Brain (organoid and tissue), 16 donors: ENCODE measurements at places on chromosomes 13 and 19.

GRCh38 chr13:26488236-26489003, 69.1 kb upstream of the WASF3 start:
- no peak for DNase-seq

DNA sequence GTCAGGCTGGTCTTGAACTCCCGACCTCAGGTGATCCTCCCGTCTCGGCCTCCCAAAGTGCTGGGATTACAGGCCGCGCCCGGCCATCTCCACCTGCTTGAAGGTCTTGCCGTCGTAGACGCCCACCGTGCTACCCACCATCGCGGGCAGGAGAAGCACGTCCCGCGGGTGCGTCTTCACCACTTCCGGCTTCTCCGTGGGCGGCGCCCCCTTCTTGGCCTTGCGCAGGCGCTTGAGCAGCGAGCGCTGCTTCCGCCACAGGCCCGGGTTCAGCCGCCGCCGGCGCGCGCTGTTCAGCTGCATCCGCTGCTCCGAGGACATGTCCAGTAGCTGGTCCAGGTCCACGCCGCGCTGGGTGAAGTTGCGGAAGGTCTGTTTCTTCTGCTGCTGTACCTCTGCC, 21.6 kb downstream of the EFNA2 start:
- DNase-seq: no peak

- DNase-seq: no peak
These were observed 12.2 kb downstream of the ZSCAN22 start for GRCh38 chr19:58338825-58339558.

GRCh38 chr19:43562698-43563241, 12.6 kb downstream of the XRCC1 start:
- DNase-seq: no peak

DNA sequence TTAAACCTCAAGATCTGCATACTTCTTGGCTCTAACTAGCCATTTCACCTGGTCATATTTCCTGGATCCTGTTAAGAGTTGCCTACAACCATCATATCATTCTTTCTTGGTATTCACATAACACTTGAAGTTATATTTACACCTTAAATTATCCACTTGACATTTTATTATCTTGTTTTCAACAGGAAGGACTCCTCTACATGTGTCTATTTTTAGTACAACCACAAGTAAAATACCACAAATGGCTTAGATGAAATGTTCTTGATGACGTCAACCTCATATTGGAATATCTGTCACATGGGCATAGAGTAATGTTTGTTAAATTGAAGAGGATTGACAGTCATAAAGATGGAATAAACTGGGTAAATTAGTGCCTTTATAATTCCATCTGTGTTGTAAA, 9.4 kb downstream of the PCDH20 start:
- DNase-seq: no peak

- DNase-seq: no peak
These were observed 21.4 kb downstream of the UHRF1 start for GRCh38 chr19:4930664-4931063.

- DNase-seq: peak; percentile 94
These were observed 9.7 kb upstream of the LYPD3 start for GRCh38 chr19:43474986-43475705.
